Hematopoietic multipotent progenitor cell treated with erythropoietin and hydrocortisone succinate and interleukin-3 and kit ligand, for 15 days (in vitro differentiated cells): ENCODE measurements at places on chromosomes 3 and 15.

DNA sequence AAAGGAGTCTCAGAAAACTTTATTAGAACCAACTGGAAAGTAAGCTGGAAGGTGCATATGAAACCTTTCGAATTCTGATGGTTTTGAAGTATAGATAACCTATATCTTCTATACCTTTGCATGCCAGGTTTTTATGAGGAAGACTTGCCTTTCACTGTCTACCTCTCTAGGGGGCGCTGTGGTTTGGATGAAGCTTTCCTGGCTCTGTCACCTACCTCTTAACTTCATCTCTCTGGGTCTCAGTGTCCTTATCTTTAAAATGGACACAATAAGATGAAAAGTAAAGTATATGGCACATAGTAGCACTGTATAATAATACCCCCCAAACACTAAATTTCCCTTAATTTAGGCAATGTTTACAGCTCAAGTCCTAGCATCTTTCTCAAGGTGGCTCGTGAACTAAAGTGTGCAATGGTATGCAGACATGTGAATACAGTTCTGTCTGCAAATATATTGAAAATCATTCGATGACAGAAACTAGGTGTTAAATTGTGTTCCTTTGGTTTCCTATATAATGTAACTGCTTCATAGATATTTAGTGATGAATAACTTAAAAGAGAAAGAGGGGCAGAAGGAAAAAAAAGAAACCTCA, 314.3 kb downstream of the CHST2 start:
- DNase-seq: peak; percentile 45

DNA sequence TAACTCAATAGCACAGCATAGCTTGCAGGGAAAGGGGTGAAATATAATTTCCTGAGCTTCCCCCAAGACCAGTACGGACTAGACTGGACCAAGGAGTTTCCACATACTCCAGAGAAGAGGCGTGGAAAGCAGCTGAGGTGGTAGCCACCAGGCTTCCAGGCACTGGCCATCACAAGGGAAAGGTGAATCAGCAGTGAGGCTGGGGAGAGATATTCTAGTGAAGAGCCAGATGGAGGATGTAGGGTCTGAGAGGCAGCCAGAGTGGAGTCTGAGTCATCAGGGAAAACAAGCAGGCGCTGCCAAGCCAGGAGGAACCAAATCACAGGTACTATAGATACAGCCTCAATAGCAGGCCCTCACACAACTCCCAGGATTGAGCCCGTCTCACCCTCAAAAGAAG, 9.6 kb upstream of the RASA2 start:
- no peak for DNase-seq

DNA sequence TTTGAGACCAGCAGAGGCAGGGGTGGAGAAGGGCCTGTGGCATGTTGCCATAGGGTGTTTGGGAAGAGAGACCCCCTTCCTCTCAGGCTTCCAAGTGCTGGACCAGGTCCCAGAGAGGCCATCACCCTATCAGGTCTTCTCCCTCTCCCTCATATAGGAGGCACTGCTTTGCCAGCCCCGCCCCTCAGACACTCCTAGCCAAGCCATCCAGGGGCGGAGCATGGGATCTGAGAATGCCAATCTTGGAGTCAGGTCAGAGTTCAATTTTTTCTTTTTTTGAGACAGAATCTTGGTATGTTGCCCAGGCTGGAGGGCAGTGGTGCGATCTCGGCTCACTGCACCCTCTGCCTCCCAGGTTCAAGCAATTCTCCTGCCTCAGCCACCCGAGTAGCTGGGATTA, 32.7 kb downstream of the CRABP1 start:
- DNase-seq: no peak

DNA sequence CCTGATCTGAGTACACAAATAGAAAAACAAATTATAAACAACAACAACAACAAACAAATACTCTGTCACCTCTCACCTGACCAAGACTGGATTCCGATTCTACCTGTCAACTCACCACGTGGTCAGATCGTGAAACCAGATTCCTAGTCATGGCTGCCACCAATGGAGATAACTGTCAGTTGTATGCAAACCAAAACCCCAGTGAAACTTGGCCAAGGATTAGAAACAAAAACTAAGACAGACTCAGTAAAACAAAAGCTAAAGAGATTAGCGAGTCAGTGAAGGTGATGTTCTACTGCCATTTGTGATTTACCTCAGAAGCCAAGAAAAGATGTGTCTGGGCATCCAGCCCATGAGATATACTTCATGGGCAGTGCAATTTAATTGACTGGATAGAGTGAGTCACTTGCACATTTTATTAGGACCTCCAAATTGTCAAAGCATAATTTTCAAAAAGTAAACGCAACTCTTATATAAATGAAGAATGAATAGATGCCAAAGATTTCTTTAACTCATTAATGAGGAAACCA, 31.1 kb downstream of the PHLDB2 start:
- DNase-seq: no peak

GRCh38 chr15:83474578-83474977, 27.4 kb downstream of the SH3GL3 start:
- DNase-seq: no peak

GRCh38 chr3:184912163-184912562, 100.2 kb downstream of the VPS8 start:
- DNase-seq: no peak

GRCh38 chr3:154972951-154973350, 107.2 kb upstream of the MME start:
- no peak for DNase-seq

GRCh38 chr15:54345827-54346226, 367.6 kb downstream of the UNC13C start:
- no peak for DNase-seq

GRCh38 chr15:96395687-96396086, 65.2 kb downstream of the NR2F2 start:
- no peak for DNase-seq

DNA sequence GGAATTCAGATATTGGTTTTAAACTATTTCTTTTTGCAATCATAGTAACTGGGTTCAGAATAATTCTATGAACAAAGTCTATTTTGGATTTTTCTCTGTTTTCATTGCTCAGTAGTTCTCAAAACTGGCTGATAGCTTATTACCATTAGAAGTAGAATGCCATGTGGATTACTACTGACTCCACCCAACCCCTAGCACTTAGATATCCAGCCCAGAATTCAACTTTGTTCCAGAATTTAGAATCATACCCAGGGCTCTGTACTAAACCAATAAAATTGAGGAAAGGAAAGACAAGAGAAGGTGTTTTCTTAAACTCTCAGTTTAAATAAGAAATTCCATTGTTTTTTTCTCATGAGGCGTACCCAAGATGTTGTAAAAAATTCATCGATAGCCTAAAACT, 39.0 kb upstream of the ABHD10 start:
- no peak for DNase-seq

DNA sequence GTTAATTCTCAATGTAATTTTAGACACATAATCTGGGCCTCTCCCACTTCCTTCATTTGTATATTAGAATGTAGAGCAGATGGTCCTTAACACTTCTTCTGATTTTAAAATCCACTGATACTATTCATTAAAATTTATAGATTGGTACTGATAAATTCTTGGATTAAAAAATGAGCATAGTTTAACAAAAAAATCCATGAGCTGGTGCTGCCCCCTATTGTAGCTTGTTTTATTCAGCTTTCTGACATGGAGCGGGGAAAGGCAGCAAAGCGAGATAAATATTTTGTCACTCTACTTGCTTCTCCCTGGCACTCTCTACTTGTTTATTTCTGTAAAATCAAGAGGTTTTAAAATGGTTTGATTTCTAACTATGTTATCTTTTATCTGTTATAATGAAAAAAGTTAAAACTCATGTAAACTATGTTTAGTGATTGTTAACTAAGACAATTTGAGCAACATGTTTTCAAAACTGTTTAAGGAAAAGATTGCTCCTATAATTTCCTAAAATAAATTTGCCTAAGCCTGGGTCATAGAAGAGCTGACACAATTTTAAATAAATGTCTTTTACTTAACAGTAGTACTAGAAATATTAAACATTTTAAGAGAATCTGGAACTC, 26.5 kb upstream of the PLOD2 start:
- no peak for DNase-seq

- DNase-seq: no peak
Observed at GRCh38 chr3:85539232-85539631, 580.4 kb downstream of the CADM2 start.

DNA sequence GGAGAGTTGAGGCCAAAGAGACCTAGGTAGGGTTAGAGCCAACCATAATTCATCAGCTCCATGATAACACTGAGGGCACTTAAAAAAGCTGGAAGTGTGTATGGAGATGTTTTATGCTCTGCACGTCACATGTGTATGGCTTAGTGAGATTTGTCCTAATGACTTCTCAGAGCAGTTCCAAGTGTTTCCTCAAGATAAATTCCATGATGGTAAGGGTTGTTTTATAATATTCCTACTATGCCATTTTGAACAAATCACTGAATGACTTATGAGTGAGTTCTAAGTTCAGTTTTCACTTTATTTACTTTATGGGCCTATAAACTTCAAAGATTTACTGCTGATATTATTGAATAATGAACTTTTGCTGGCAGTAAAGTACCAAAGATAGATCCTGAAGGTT, 28.1 kb downstream of the TEX9 start:
- no peak for DNase-seq

DNA sequence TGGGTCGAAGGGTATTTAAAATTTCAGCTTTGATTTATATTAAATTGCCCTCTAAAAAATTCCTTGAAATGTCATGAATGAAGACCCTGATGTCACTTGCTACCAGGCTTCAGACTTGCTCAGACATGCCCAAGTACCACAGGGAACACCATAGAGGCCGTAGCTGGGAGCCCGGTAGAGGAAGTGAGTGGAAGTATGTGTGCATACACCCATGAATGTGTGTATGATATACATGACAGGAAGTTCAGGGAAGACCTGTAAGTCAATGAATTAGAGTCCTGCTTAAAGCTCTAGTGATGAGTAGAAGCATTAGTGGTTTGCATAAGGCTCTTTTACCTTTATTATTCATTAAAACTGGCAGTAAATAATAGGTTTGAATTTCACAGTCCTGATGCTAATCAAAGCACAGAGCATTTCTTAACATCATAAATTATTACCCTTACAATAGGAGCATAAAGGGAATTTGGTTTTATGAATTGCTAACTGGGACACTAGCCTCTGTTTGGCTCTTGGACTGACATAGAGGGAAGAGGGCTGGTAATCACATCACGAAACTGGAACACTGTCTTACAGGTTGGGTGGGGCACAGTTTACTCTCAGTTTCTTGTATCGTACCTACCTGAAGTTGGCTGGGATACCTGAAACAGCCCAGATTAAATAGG, 144.4 kb downstream of the CHST2 start:
- no peak for DNase-seq

- peak; percentile 66 for DNase-seq
Observed at GRCh38 chr3:146189519-146190173, 28.7 kb upstream of the PLOD2 start.
